ENCODE measurements at places on chromosomes 11 and 22.
A peak's percentile ranks its signal among the peaks of the same experiment; 100 is the strongest.

- no peak for DNase-seq
Measured at GRCh38 chr11:47351156-47352126, 1.1 kb downstream of the MYBPC3 start.

GRCh38 chr11:85531191-85531897 lies 95.8 kb downstream of the DLG2 start:
- no peak for DNase-seq

DNA sequence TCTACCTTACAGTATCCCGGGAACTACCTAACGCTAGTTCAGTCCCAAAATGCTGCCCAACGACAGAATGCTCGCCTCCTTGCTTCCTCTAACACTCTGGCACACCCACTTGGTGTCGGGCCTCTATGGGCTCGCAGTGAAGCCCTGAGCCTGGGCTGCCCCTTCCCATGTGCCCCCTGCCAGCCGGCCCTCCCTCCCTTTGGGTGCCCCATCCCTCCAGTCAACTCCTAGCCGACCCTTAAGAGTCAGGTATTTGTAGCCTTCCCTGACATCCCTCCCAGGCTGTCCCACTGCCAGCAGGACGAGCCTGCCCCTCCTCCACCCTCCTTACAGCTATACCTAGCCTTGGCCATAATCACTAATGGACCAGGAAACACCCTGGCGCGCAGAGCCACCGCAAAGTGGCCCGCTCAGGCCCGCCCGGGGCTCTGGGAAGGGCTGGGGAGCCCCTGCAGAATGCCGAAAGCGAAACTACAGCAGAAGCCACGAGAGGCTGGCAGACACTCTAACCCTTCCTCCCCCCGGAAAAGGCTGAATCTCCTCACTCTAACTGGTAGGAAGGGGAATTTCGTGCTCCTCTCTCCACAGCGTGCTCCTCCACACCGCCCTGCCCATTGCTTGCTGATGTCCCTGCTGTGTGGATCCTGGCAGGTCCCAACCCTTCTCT lies 8.2 kb downstream of the CBX7 start:
- no peak for DNase-seq

DNA sequence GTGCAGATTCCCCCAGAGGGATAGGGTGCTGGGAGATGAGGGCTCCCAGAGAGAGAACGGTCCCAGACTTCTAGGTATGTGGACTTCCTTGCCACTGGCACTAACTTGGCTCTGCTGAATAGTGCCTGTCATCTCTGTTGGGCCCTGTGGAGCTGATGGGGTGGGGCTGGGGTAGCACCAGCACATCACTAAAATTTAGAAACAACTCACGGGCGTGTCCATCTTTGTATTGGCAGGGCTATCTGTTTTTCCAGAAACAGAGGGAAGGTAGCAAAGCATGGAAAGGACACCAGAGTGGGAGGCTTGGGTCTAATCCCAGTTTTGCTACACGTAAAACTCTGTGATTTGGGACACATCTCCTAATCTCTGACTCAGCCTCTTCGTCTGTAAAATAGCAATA lies 25.8 kb downstream of the SWAP70 start:
- DNase-seq, result peak; percentile 41

DNA sequence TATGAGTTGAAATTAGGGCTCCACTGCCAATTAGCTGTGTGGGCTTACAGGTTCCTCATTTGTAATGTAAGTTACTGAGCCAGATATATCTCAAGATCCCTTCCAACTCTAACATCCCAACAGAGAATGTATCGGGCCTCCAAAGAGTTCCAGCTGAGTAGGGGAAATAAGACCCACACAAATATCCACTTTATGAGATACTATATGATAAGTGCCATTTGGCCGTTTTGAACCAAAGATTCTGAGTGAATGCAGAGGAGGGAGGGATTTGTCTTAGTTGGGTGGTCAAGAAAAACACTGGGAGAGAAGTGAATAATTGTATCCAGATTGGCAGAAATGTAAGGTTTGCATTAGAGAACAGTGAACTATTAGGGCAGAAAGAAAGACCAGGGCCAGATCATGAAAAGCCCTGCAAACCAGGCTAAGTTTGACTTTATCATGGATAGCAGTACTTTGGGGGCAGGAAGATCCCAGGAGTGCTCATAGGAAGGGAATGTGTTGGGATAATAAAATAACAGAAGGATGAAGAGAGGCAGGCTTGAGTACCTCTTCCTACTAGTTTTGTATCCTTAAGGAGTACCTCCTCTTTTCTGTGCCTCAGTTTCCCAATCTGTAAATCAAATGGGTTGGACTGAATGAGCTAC lies 63.9 kb downstream of the RPL27A start:
- no peak for DNase-seq

- no peak for DNase-seq
Measured at GRCh38 chr11:94595076-94595475, 27.9 kb downstream of the PIWIL4 start.

GRCh38 chr11:121802542-121802941 lies 313.5 kb downstream of the BLID start:
- no peak for DNase-seq

DNA sequence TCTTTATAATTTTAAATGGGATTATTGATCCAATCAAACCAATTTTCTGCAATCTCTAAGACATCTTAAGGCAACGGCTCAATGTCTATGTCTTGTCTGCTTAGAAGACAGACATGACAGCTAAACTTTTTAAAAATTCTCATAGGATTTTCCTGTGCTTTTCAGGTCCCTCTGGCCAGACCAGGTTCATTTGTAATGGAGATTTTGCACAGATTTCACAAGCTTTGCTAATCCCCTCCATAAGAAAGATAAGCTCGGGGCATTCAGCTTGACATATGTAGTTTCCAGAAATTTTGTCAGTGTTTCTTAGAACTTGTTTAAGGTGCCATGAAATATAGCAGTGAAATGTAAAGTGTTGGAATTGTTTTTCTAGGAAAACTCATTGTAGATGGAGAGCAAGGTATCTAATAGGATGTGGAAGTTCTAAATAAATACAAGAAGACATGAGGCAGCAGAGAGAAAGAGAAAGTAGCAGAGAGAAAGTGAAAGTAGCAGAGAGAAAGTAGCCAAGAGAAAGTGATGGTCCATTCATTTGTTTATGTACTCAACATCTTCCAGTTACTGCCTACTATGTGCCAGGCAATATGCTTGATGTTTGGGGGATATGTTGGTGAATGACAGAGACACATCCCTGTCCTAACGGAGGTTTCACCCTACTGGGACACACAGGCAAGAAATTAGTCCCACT lies 219.1 kb upstream of the ARHGAP42 start:
- DNase-seq, result no peak

DNA sequence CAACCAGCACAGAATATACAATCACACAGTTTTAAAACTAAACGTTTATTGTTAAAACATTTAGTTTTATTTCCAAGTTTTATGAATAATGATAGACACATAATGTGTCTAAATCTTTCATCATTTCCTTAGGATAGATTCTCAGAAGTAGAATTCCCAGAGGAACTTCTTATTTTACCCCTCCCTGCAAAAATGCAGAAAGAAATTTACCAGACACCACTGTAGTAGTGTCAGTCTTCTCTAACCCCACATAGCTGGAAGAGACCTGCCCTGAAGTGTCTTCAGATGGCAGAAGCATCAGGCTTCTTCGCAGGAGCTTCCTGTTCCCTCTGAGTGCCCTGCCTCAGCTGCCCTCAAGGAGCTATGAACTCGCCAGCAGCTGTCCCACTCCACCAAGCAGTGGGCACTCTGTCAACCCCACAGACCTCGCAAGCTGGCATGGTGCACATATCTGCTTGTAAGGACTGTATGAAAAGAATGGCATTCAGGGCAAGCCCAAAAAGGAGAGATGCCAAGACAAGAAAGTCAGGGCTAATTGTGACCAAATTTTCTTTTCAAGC lies 28.5 kb upstream of the PAK1 start:
- DNase-seq, result no peak

GRCh38 chr11:76232026-76232665 lies 25.8 kb upstream of the WNT11 start:
- no peak for DNase-seq

DNA sequence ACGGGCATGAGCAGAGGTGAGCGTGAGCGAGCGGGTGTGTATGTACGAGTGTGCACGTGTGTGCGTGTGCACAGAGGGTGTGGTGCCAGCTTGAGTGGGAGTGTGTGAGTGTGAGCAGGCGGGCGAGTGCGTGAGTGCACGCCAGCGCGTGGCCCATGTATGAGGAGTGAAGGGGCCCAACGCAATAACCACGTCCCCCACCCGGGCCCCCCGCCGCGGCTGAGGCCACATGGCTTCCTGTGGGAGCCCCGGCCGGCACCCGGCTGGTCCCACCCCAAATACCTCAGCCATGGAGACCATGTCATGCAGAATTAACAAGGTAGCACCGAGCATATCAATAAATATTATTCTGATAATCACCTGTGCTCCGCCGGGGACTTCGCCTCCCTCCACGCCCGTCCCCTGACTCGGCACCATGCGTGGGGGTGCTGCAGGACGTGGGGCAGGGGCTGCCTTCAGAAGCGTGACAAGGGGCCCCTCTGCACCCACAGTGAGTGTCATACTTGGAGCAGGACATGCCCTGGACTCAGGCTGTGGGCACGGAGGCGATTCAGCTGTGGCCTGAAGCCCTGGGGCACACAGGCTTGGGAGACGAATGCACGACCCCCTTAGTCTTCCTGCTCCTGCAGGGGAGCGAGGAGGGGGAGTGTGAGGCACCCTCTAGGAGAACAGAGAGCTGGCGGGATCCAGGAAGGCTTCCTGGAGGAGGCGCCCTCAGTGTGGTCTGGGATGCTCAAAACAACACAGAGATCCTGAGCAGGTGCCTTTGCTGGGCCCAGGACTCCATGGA lies 5.6 kb upstream of the TRABD start:
- no peak for DNase-seq

DNA sequence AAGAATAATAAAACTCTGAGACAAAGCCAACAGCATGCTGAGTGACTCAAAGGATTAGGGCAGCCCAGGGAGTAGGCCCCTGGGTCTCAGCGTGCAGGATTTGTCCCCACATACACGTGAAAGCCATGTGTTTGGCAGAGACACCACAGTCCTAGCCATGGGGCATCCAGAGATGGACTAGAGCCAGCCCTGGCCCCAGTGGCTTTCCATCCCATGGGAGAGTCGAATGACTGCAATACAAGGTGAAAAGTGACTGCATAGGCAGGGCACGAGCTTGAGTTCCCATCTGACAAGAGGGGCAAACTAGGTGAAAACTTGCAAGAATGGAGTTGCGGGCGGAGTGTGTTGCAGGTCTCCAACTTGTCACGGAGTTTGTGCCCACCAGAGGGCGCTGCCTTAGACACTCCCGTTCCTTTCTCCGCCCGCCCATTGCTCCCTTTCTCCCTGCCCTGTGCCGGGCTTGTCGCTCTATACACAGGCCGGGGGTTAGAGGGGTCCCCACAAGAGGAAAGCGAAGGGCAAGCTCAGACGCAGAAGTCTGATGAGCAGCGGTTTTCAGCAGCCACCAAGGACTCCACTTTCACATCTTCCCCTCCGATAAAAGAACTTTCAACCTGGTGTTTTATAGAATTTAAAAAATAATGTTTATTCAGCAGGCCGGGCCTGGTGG lies 24.2 kb downstream of the TSKU start:
- peak; percentile 73 for DNase-seq

DNA sequence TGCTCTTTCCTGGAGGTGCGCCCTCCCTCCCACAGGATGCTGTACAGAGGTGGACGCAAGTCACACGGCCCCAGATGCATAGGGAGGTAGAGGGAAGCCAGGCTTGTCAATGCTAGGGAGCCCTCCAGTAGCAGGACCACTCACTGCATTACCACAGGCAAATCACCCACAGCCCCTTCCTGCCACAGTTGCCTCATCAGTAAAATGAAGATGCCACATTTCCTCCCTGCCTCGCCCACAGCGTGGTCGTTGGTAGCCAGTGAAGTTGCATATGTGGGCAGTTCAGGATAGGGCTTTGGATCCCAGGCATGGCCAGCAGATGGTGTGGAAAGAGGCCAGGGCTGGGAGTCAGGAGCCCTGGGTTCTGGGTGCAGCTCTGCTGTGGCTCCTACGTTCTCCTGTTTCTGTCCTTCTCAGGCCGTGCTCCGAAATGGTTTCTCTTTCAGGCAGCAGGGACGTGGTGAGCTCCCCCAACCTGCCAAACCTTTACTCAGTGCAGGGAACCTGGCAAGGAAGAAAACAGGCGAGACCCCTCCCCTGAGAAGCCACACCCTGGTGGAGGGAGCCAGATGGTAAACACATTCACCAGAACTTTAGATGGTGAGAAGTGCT lies 22.6 kb downstream of the DAGLA start:
- no peak for DNase-seq

GRCh38 chr11:82842019-82842418 lies 58.2 kb downstream of the PRCP start:
- peak; percentile 91 for DNase-seq

DNA sequence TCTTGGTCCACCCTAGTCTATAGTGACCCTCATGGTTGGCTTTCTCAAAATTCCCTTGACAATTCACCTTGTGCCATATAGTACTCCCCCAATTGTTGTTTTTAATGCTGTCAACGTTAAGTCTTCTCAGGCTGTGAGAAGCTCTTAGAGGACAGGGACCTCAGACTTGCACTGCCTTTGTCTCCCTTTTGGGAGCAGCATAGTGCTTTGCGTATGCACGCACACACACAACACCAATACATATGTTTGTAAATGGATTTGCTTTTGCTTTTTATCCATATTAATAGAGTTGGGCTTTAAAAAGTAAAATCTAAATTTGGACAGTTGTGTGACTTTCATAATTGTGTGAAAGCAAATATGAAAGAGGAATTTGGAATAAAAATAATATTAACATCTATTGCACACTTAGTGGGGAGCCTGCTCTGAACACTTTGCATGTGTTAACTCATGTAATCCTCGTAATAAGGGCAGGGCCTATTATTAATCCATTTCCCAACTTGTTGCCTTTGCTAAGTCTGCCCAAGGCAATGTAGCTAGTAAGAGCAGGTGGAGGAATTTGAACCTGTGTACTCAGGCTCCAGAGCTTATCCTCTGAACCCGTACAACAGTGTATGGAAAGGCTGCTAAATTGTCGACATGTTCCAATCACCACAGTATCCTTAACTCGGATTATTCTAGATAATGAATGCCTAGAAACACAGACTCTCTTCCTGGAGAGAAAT lies 257.7 kb upstream of the NARS2 start:
- no peak for DNase-seq

DNA sequence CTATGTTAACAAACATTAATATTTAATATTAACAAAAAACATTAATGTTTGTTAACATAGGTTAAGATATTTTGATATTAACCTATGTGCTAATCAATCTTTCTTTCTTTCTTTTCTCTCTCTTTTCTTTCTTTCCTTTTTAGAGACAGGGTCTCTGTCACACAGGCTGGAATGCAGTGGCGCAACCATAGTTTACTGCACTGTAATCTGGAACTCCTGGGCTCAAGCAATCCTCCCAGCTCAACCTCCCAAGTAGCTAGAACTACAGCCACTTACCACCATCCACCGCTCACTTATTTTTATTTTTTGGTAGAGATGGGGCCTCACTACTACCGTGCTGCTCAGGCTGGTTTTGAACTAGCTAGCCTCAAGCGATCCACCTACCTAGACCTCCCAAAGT lies 13.2 kb downstream of the SIK3 start:
- no peak for DNase-seq

DNA sequence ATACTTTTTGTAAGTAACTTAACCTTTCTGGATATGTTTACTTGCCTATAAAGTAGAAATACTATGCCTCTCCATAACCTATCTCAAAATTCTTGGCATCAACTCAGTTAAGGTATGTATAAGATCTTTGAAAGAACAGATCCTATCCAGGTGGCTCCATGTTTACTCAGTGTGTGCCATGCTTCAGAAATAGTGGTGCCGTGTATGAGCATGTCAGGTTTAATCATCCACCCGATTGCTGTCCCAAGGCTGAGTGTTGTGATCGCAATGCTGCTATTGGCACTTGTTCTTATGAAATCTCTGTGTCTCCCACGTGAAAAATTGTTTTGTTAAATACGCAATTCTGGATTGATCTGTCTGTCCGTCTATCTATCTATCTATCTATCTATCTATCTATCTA lies 85.9 kb upstream of the SNX19 start:
- DNase-seq, result no peak

Data from hippocampal formation (tissue), 2 donors.